ENCODE measurements at places on chromosomes 13 and 19. TPM values are rescaled to one million over a fixed set of nuclear protein-coding genes. Genes with fewer than 3 reads are reported as not detected.

Gene FSD1
- not detected for total RNA-seq

Gene KL
- 11.9 TPM for total RNA-seq

Gene TEAD2
- 19.1 TPM for total RNA-seq

Gene FUT2
- not detected for total RNA-seq

Gene MYH14
- 82.1 TPM for total RNA-seq

Measured in subcutaneous adipose tissue (tissue), 4 donors.